ENCODE measurements at places on chromosomes 5 and 9.
A peak's percentile ranks its signal among the peaks of the same experiment; 100 is the strongest.

DNA sequence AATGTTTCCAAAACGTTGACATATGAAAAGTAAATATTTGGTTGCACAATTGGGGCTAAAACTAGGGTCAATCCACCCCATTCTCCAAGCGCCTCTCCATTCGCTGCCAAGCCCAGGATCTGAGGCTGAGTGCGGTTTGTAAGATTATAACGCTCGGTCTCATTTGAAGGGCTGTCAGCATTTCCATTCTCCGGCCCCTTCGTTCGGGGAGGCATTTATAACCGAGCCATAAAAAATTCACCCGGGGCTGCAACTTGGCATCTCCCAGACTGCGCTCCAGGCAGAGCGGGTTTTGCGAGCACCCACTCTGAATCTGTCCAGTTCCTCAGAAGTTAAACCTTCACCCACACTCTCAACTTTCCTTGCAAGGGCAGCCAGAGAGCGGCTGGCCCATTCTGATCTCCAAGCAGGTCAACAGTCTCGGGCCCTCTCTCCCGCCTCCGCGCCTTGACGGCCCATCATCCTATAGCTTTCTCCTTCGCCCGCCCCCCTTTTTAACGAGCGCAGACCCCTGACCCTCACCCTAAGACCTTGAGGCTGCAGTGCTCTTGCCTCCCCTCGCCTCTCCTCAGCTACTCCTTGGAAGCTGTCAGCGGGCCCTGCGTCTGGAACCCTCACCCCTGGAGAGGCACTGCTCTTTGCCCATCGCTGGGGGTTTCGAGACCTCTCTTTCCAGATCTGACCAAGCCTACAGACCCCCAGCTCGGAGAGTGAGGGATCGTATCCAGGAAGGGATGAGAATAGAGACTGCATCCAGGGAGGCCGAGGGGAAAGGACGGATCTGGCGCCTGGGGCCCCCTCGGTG is 1.1 kb downstream of the SLIT3 start:
- DNase-seq, result no peak

GRCh38 chr5:42811591-42812446 is at the start of gene SELENOP:
SELENOP (minus strand) TSS chr5:42811892; CDS start chr5:42808353, 3,539 bp downstream.
- peak; percentile 80 for DNase-seq

GRCh38 chr9:114694719-114695269 is 12.8 kb upstream of the TEX48 start:
- no peak for DNase-seq

GRCh38 chr5:98940581-98940980 is 11.8 kb upstream of the CHD1 start:
- no peak for DNase-seq

- no peak for DNase-seq
Measured at GRCh38 chr9:34373749-34374148, 2.9 kb downstream of the MYORG start.

DNA sequence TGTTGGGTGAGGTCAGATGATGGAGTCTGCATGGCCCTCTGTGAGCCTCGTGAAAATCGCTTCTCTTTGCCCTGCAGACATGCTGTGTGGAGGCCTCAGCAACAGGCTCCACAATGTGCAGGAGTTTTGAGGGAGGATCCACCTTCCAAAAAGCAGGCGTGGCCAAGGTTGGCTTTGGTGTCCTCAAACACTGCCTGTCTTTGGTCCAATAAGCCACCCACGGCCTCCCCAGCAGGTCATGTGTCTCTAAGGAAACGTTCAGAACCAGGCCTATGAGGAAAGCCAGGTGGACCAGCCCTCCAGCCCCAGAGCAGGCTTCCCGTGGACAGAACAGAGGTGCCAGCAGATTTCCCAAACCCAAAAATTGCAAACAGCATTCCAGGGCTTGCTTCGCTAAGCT is 340.7 kb upstream of the IRX2 start:
- no peak for DNase-seq

- DNase-seq, result no peak
Measured at GRCh38 chr5:91179018-91179417, 204.1 kb downstream of the ARRDC3 start.

GRCh38 chr5:152282331-152282730 is 122.7 kb downstream of the NMUR2 start:
- DNase-seq, result no peak

GRCh38 chr5:343461-344401 is 22.2 kb downstream of the AHRR start:
- DNase-seq, result no peak

GRCh38 chr9:99025616-99026270 is 79.2 kb upstream of the TGFBR1 start:
- no peak for DNase-seq

DNA sequence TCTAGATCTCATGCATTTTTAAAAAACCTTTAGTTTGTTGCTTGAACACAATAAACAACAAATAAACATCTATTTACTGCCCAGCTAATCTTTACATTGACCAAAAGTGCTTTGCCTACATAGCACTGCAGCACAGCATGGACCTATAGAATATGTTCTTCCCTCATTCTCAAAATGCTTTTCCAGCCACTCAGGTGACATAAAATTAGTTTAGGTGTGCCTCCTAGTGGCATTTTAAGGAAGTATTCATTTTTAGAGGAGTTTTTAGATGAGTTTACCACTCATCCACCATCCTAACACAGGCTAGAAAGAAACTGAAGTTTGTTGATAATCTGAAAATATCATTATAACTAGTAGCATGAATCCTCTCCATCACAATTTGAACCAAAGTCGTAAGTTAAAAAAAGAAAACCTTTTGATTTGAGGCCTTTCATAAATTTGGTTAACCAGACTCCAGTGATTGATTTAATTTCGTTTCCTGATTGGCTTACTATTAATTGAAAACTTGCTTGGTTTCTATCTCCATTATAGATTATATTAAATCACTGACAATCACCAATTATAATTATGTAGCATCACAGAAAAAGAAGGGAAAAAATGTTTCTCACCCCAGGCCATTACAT is 12.6 kb downstream of the PLGRKT start:
- DNase-seq, result no peak

DNA sequence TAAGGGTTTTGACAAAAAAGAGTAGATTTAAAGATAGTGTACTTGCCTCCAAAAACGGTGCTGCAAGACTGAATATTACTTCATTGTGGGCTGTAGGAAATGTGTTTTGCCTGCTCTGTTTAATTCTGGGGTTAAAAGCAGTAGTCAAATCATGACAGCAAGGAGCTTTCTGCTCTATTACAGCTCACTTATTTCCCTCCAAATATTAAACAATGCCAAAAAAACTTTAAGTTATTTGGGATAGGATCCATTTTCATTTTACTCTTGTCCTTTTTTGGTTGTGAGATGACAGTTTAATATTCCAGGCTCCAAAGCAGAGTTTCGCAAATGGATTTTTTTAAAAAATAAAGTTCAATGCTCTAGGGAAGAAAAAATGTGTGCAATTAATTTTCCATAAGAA is 340.4 kb upstream of the RGMB start:
- DNase-seq, result no peak

DNA sequence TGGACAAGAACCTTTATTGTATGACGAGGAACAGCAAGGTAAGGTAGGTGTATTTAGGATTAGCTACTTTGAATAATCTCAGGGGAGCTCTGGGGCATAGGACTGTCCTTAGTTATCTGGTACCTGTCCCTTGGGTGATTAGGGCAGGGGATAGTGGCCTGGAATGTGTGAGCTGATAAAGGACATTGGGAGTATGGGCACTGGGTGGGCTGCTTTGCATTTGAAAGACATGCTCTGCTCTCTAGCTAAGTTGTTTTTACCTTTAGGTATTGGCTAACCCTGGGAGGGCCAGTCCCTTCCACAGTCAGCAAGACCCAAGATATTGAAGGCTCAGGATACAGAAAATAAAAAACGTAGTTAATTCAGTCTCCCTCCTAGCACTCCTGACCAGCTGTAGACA is 282.8 kb upstream of the C9orf72 start:
- no peak for DNase-seq

DNA sequence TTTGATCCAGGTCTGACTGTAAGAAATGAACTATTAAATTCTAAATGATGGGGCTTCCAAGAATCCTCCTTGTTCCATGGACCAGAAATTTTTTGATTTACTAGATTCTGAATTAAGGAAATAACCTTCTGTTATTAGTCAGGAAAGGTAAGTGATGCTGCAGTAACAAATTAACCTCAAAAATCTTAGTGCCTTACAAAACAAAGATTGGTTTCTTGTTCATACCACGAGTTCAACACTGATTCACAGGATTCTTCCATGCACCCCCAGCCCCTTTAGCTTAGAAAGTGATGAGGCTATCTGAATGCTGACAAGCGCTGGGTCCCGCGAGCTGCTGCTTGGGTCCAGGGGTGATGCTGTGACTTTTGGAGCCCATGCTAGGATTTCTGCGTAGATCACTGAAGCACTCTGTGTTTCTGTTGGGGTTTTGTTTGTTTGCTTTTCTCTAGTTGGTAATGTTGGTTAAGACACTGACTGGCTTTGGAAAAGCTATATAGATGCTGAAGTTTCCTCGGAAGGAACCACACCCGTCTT is 52.3 kb downstream of the COL15A1 start:
- DNase-seq, result no peak

DNA sequence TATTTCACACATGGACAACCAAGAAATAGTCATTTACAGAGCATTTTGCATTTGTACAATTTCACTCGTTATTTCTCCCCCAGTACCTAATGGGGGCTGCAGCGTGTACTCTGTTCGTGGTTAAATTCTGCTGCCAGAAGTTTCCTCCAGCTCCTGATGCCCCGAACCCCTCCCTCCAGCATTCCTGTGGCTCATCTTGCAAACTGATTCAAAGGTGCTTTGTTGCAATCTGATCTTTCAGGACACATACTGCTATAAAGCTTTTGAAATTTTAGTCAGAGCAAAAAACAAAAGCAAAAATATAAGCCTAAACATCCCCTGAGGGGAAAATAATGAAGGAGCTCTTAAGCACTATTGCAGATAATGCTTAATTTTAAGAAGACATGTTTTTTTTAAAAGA is 27.7 kb downstream of the UBLCP1 start:
- DNase-seq, result no peak

GRCh38 chr9:116387934-116388698 is 234.5 kb downstream of the PAPPA start:
- no peak for DNase-seq

- DNase-seq, result no peak
Measured at GRCh38 chr5:7902201-7902600, 33.3 kb downstream of the MTRR start.

GRCh38 chr5:137199966-137200365 is 299.2 kb downstream of the SPOCK1 start:
- no peak for DNase-seq

DNA sequence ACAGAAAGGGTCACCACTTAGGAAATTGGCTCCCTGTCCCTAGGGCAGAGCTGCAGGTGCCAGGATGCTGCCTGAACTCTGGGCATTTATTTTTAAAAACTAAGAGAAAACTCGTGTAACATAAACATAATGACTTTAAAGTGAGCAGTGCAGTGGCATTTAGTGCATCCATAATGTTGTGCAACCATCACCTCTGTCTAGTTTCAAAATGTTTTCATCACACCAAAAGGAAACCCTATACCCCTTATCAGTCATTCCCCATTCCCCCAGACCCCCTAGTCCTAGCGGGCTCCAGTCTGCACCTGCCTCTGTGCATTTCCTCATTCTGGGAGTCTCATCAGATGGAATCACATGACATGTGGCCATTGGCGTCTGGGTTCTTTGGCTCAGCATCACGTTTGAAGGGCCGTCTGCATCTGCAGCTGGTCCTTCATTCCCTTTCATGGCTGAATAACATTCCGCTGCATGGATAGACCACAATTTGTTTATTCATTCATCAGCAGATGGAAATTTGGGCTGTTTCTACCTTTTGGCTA is 55.8 kb downstream of the NSG2 start:
- DNase-seq, result no peak
